ENCODE measurements at places on chromosomes 5 and 9.

DNA sequence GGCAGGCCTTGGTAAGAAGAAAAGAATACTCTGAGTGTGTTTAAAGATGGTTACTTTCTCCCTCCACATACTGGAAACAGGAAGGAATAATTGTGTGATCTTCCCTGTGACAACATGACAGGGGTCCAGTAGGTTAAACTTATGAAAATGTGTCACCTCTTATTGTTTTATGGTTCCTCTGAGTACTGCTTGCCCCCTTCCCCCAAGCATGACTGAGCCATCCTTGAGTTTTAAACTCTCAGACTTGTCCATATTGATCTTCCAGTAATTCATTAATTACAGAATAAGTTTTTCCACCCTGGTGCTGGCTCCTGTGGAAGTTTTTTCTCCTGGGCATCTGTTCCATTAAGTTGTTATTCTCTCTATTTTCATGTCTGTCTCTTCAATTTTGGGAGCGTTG is 95.8 kb downstream of the CNTLN start:
- no peak for DNase-seq

- DNase-seq: no peak
Measured at GRCh38 chr5:104297076-104297475, 734.5 kb upstream of the NUDT12 start.

DNA sequence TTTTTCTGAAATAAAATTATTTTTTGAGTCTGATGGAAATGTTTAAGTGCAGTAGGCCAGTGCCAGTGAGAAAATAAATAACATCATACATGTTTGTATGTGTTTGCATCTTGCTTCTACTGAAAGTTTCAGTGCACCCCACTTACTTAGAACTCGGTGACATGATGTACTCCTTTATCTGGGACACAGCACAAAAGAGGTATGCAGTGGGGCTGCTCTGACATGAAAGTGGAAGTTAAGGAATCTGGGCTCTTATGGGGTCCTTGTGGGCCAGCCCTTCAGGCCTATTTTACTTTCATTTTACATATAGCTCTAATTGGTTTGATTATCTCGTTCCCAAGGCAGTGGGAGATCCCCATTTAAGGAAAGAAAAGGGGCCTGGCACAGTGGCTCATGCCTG is 39.2 kb downstream of the FXN start:
- DNase-seq: no peak

GRCh38 chr5:82601077-82601476 is 322.9 kb upstream of the RPS23 start:
- no peak for DNase-seq

GRCh38 chr9:97506306-97506705 is 4.8 kb downstream of the TMOD1 start:
- no peak for DNase-seq

DNA sequence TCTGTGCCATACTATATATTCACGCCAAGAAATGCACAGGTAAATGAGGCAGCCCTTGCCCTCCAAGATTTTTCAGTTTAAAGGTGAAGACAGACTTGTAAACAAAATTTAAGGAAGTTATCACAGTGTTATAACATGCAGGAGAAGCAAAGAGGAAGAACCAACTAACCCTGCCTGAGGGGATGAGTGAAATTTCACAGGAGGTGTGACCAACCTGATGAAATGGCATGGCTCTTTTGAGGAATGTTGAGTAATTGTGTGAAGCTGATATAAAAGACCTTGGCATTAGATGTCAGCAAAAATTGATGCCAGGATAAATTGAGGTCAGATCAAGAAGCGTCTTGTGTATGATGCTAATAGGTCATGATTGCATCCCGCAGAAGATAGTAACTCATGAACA is 86.5 kb downstream of the HCN1 start:
- no peak for DNase-seq

GRCh38 chr9:137716694-137717287 is 98.0 kb downstream of the EHMT1 start:
- DNase-seq: no peak

- DNase-seq: no peak
Measured at GRCh38 chr9:34451135-34451534, 7.2 kb downstream of the FAM219A start.

GRCh38 chr5:175001876-175002645 is 277.7 kb downstream of the MSX2 start:
- DNase-seq: no peak

- DNase-seq: no peak
Measured at GRCh38 chr9:128169925-128170324, 9.9 kb downstream of the BBLN start.

GRCh38 chr9:27408482-27408881 is 111.5 kb upstream of the EQTN start:
- no peak for DNase-seq

- no peak for DNase-seq
Measured at GRCh38 chr5:134223406-134224248, 2.2 kb downstream of the PPP2CA start.

- no peak for DNase-seq
Measured at GRCh38 chr5:131848662-131849061, 51.8 kb upstream of the FNIP1 start.
